ENCODE measurements at places on chromosomes 5 and 9.

DNA sequence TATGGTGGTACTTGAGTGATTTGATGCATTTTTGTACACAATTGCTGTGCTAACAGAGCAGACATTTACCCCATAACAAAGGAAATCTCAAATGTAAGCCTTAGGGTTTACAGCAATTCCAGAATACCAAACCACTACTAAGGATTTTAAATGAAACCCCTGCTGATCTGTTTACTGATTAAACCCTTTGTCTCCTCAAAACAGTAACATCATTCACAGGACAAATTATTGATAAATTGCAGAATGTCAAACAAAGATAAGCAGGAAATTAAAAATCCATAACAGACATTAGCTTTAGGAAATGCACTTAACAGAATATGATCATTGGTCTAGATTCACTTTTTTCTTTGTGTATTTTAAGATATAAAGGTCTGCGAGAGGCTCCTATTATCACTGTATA, 1016.4 kb upstream of the DMAC1 start:
- DNase-seq = no peak

GRCh38 chr9:136363949-136364748, 605 bp upstream of the DNLZ start:
- no peak for DNase-seq

- DNase-seq = no peak
Observed at GRCh38 chr9:82560457-82560904, 502.5 kb downstream of the RASEF start.

DNA sequence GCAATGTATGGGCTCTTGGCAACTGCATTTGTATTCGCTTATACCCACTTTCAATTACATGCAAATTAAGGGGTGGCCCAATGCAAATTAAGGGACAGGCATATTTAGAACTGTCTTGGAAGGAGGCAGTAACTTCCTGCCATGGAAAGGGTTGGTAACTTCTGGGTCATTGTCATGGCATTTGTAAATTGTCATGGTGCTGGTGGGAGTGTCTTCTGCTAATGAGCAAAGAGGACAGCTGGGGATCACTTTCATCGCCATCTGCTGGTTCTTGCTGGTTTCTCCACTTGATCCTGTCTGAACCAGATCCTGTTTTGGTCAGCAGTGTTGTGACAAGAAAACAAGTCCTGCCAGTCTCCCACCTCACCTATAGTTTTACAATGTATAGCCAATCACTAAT, 23.3 kb upstream of the UGT3A2 start:
- DNase-seq = peak; percentile 32

- no peak for DNase-seq
Observed at GRCh38 chr5:112555197-112555596, 136.1 kb upstream of the EPB41L4A start.

- DNase-seq = no peak
Observed at GRCh38 chr5:31366941-31367340, 165.0 kb downstream of the DROSHA start.

DNA sequence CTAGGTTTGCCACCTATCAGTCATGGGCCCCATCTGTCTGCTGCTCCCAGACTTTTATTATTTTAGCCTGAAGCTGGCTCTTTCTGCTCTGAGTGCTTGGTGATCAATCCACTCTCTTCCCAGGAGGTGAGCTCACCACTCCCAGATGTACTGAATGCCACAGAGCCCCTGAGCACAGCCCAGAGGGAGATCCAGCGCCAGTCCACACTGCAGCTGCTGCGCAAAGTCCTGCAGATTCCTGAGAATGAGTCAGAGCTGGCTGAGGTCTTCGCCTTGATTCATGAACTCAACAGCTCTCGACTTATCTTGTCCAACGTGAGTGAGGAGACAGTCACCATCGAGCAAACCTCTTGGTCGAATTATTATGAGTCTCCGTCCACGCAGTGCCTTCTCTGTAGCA, 36.0 kb downstream of the HMGXB3 start:
- DNase-seq = no peak

- DNase-seq = no peak
Observed at GRCh38 chr9:36141288-36141687, 4.8 kb downstream of the GLIPR2 start.

GRCh38 chr5:5494489-5495402, 72.3 kb downstream of the ICE1 start:
- DNase-seq = peak; percentile 38

DNA sequence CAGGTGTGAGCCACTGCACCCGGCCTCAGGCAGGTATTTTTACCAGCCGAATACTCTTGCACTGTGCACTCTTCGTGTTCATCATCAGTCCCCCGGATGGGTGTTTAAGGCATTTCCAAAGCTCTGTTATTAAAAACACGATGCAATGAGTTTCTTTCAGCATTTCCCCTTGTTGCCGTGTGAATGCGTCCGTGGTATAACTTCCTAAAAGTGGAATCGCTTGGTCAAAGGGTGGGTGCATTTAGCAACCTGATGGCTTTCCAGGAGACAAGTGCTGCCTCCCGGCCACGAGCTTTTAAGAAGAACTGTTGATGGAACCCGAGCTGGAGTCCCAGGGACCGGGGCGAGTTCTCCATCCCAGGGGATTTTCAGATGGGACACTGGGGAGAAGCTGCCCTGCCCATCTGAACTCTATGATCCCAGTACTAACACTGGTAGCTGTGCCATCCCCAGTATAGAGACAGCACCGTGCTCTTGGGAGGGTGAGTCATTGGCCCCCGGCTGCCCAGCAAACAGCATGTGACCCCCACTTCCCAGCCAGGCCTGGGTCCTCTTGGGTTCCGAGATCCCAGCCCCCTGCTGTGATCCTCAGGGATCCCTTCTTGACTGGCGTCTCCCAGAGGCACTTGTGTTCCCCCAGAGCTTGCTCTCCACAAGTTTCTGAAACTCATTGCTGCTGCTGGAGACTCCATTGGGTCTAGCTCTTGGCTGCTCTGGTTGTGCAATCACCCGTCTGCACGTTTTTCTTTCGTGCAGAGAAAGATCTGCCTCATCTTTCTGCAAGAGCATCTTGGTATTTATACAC, 169.5 kb upstream of the IER5L start:
- DNase-seq = no peak

GRCh38 chr9:4559261-4560182, 69.3 kb downstream of the SLC1A1 start:
- DNase-seq = no peak

DNA sequence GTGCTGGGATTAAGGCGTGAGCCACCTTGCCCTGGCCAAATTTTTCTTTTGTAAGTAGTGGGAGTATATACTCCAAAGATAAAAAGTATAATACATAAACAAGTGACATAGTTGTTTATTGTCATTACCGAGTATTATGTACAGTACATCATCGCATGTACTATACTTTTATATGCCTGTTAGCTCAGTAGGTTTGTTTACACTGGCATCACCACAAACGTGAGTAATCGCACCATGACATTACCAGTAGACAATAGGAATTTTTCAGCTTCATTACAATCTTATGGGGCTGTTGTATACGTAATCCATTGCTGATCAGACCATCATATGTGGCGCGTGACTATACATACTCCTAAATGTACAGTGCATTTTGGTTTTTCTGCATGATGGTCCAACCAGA, 9.8 kb downstream of the SECISBP2 start:
- no peak for DNase-seq

GRCh38 chr5:136208916-136209315, 16.0 kb upstream of the SMIM32 start:
- DNase-seq = no peak

GRCh38 chr9:29691758-29692407, 2118.6 kb upstream of the C9orf72 start:
- peak; percentile 53 for DNase-seq

- DNase-seq = no peak
Observed at GRCh38 chr9:4689021-4689420, 9.7 kb downstream of the CDC37L1 start.

DNA sequence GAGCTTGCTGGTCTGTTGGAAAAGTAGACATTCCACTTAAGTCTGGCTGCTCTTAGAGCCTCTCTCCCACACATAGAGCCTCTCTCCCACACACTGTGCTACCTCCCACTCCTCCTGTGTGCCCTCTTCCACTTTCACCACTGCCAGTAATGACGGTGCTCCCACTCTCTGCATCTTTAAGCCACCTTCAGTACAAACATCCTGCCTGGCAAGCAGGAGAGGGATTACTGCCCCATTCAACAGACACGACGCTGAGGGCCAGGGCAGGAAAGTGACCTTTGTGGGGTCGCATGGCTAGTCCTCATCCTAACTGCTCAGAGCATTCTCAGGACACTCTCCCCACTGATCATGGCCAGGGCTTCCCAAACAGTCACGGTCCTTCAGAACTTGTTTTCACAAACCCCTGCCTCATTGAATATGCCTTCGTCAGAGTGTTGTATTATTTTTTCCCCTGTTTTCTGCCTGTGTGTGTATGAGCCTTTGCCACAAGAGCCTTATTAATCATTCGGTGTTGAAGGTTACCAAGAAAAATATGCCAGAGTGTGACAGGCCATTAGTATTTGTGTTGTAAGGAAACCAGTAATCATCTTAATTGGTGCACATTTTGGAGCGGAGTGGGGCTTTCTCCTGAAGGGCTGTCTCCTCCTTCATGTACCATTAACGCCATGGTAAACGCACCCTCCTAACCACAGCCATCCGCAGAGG, 87.1 kb upstream of the SAP30L start:
- no peak for DNase-seq

DNA sequence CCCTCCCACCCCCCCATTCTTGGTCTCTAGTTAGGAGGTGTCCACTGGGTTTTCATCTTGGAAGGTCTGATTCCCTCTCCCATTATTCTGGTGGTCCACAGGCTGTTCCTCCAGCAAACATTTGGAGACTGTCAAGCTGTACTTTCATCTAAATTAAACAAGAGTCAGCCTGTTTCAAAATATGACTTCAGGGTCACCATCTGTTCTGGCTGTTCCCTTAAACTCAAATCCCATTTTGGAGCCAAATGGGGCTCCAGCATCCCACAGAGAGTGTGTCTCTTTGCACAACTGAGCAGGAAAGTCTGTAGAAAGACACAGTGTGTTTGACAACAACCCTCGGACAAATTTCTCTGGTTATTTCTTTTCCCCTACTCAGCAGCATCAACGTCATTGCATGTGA, 20.5 kb downstream of the COL15A1 start:
- no peak for DNase-seq
